ENCODE measurements at places on chromosomes 7 and 10.

DNA sequence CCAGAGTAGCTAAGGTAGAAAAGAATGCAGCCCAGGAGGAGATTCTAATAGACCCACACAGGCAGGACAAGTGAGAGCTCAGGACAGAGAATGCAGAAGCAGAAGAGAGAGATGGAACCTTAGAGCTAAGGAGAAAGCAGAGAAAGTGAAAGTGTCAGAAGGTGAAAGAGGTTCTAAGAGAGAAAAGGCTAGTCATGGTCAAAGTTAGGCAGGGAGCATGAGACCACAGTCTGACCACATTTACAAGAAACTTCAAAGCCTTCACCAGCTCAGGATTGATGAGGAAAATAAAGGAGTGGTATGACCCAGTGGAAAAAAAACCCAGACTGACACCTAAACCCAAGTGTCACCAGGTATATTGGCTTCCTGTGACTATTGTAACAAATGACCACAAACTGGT, 131.8 kb upstream of the WDR11 start:
- H3K27me3 ChIP-seq = no peaks in the 10 kb centered on the region
- DNase-seq = no peak
- H3K4me3 ChIP-seq = no peak overlapping the region
- no peaks in the 10 kb centered on the region for H3K4me1 ChIP-seq
- H3K27ac ChIP-seq = no peak overlapping the region

DNA sequence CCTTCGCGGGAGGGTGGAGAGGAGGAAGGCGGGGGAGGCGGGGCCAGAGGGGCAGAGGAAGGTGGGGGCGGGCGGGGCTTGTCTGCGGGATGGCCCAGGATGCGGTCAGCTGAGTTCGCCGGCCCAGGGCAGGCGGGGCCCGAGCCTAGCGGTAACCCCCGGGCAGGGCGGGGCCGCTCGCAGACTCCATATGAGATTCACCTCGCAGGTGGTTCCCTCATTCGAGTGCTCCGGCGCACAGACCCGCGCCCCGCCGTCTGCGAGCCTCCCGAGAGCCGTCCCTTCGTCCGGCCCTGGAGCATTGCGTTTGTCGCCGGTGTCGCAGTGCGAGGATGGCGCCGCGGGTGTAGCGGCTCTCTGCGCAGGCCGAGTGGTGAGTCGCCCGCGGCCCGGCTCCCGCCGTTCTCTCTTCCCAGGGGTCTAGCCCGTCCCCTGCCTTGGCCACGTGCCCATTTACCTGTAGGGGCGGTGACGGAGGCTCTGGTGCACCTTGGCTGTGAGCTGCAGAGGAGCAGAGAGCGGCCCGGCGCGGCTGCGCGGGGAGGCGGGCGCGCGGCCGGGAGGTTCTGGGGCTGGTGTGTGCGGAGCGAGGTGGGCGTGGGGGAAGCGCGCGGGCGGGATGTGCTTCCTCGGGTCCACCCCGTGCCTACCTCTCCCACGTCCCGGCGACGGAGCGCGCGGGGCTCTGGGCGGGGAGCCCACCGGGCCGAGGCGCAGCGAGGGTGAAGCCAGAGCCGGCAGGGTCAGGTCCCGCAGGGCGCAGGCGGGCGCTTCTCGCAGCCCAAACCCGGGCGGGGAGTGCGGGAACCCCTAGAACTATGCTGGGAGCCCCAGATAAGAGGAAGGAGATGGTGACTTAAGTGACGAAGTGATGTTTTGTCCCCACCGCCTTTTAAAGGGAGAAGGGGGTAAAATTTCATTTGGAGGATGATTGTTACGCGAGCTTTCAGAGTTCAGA, at the start of gene UPP1:
Gene UPP1 (plus strand): TSS at position 220 of the 958 bp plus-strand sequence. CDS start 5,519 bp downstream, outside the sequence.
- peak; percentile 94 for DNase-seq
- peaks cover 44% of the 10 kb centered on the region for H3K36me3 ChIP-seq
- H3K27me3 ChIP-seq = no peaks in the 10 kb centered on the region

GRCh38 chr7:91286432-91286831, 22.2 kb downstream of the FZD1 start:
- no peaks in the 10 kb centered on the region for H3K36me3 ChIP-seq
- H3K27me3 ChIP-seq = peaks cover 8% of the 10 kb centered on the region
- no peak for DNase-seq
- no peak overlapping the region for H3K27ac ChIP-seq

GRCh38 chr7:117951691-117952280, 78.5 kb upstream of the CTTNBP2 start:
- DNase-seq = no peak
- H3K4me1 ChIP-seq = no peaks in the 10 kb centered on the region
- H3K27me3 ChIP-seq = no peaks in the 10 kb centered on the region
- no peak overlapping the region for H3K4me3 ChIP-seq

DNA sequence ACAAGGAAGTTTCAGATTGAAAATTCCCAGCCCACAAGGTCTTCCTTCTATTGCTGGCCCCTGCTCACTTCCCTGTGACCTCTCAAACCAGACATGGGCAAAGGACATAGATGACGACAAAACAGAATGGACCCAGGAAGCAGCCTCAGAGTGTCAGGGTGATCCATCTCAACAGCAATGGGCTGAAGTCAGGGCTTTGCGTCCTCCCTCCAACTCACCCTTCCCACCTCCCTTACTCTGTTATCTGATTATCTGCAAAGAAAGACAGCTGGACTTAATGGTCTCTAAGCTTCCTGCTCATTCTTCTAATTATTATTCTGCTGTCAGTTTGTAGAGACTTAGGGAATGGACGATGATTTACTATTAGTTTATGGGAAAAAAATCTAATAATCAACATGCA, 115.9 kb downstream of the PIP4K2A start:
- H3K4me1 ChIP-seq = peaks cover 60% of the 10 kb centered on the region
- peaks cover 66% of the 10 kb centered on the region for H3K36me3 ChIP-seq
- no peaks in the 10 kb centered on the region for H3K27me3 ChIP-seq
- H3K27ac ChIP-seq = no peak overlapping the region
- no peak overlapping the region for H3K4me3 ChIP-seq

DNA sequence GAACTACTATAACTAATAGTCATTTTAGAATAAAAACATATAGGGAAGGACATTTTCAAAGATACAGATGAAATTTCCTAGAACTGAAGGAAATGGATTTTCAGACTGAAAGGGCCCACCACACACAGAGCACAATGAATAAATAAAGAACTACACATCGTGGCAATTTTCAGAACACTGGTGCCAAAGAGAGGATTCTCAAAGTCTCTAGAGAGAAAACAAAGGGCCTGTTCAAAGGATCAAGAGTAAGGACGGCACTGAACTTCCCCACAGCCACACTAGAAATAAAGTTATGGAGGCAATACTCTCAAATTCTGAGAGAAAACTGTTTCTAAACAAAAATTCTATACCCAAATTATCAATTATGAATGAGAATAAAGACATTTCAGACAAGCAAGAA, 21.9 kb downstream of the NAPEPLD start:
- H3K27ac ChIP-seq = no peak overlapping the region
- no peaks in the 10 kb centered on the region for H3K27me3 ChIP-seq
- peaks cover 9% of the 10 kb centered on the region for H3K36me3 ChIP-seq
- DNase-seq = no peak
- no peak overlapping the region for H3K4me3 ChIP-seq

GRCh38 chr10:3889961-3890522, 105.0 kb upstream of the KLF6 start:
- no peaks in the 10 kb centered on the region for H3K27me3 ChIP-seq
- H3K27ac ChIP-seq = no peak overlapping the region
- no peak for DNase-seq
- H3K4me3 ChIP-seq = no peak overlapping the region
- peaks cover 41% of the 10 kb centered on the region for H3K4me1 ChIP-seq
- H3K36me3 ChIP-seq = no peaks in the 10 kb centered on the region

- no peaks in the 10 kb centered on the region for H3K4me1 ChIP-seq
- H3K36me3 ChIP-seq = no peaks in the 10 kb centered on the region
- H3K4me3 ChIP-seq = no peak overlapping the region
- no peak overlapping the region for H3K27ac ChIP-seq
- H3K27me3 ChIP-seq = no peaks in the 10 kb centered on the region
These were observed 59.1 kb downstream of the CSTF2T start for GRCh38 chr10:51640120-51640819.

DNA sequence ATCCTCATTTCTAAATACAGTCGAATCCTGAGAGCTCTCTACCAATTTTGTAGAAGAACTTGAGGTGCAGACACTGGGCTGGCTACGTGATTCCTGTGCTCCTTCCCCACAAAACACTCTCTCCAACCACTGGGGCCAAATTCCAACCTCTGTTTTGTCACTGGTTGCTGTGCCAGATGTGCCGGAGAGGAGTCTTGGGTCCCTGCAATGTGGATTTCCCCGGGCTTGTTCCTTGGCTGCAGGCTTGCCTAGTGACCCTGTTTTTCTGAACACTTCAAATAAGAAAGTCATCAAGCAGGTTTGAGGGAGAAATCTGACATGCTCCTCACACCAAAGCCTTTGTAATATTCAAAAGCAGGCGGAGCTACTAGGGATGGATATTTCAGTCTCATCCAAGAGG, 44.4 kb upstream of the AGBL3 start:
- DNase-seq = no peak
- H3K27ac ChIP-seq = no peak overlapping the region
- H3K4me1 ChIP-seq = peaks cover 12% of the 10 kb centered on the region
- H3K36me3 ChIP-seq = no peaks in the 10 kb centered on the region
- no peaks in the 10 kb centered on the region for H3K27me3 ChIP-seq

DNA sequence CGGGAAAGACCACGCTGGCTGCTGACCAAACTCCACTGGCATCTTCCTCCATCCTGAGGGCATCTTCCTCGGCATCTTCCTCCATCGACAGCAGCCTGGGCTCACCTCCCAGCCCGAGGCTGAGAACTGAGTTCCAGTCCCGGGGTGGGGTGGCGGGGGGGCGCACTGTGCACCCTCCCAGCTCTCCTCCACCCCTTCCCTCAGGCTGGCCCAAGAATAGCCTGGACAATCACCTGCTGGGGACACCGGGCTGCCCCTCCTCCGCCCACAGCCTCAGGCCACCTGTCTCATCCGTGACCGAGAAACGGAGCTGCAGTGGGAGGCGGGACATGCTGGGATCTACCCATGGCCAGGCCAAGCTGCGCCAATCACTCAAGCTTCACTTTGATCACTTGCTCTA, 37.2 kb downstream of the DIP2C start:
- H3K27ac ChIP-seq = no peak overlapping the region
- H3K36me3 ChIP-seq = no peaks in the 10 kb centered on the region
- H3K4me1 ChIP-seq = no peaks in the 10 kb centered on the region
- no peaks in the 10 kb centered on the region for H3K27me3 ChIP-seq
- no peak for DNase-seq
- no peak overlapping the region for H3K4me3 ChIP-seq

DNA sequence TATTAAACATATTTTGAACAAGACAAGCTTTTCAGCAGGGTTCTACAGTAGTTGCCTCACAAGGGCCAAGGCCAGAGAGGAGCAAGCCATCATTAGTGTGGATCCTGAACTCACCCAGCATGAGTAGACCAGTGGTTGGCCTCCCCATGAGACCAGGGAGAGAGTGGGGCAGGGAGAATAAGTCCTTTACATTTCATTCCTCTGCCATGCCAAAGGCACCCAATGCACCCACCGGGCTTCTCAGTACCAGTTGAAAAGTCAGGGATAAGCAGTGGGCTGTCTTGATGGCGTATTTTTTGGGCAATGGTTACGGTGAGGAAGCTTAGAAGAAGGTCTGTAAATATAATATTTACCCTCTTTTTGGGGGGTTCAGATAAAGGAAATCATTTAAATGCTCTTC, 16.6 kb downstream of the CRTAC1 start:
- peaks cover 18% of the 10 kb centered on the region for H3K27me3 ChIP-seq
- no peak for DNase-seq
- H3K27ac ChIP-seq = no peak overlapping the region
- no peaks in the 10 kb centered on the region for H3K4me1 ChIP-seq
- H3K36me3 ChIP-seq = no peaks in the 10 kb centered on the region

DNA sequence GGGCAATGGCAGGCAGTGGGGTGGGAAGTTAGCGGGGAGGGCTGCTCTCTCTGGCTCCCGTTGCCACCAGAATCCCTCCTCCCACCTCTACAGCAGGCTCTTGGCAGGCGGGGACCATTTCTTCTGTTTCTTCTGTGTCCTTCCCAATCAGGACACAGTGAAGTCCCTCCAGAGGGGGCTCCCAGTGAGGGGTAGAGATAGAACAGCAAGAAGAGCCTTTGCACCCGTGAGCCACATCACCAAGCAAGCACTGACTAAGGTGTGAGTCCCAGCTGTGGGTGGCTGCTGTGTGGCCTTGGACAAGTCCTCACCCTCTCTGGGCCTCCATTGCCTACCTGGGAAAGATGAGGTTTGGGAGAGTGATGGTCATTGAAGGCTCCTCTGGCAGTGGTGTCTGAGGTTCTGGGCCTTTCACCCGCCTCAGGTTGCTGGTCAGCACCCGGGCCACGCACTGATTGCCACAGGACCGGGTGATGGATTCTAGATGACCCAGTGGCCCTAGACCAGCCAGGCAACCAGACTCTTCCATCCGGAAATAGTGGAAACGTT, 26.0 kb upstream of the PCBD1 start:
- H3K36me3 ChIP-seq = no peaks in the 10 kb centered on the region
- H3K4me3 ChIP-seq = no peak overlapping the region
- H3K27ac ChIP-seq = no peak overlapping the region
- H3K27me3 ChIP-seq = no peaks in the 10 kb centered on the region
- DNase-seq = no peak

GRCh38 chr7:25515633-25516275, 287.5 kb upstream of the NPVF start:
- DNase-seq = no peak
- peaks cover 16% of the 10 kb centered on the region for H3K4me1 ChIP-seq
- H3K4me3 ChIP-seq = no peak overlapping the region
- no peaks in the 10 kb centered on the region for H3K27me3 ChIP-seq

DNA sequence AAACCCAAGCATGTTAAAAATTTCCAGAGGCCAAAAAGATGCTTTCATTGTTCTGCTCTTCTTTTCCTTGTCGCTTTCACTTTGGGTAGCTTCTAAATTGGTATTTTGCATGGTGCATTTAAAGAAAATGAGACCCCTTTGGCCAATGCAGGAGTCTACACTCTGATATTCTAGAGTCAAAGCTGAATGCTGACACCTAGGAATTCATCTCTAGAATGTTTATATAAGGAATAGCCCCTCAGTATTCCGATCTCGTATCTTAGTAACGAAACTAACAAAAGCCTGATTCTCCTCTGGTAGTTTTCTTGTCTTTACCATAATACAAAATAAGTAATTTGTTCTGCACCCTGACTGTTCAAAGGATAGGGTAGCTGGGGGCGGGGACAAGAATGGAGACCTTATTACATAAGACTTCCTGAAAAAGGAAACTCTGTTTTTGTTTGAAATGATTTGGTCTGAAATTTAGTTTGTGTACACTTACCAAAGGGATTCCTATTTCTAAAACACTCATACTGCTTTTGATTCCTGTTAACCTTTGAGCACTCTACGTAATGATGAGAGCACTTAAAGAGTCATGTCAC, 17.1 kb downstream of the IKZF1 start:
- H3K36me3 ChIP-seq = peaks cover 88% of the 10 kb centered on the region
- peaks cover 90% of the 10 kb centered on the region for H3K4me1 ChIP-seq
- DNase-seq = peak; percentile 60
- H3K4me3 ChIP-seq = peak overlapping the region; percentile 56
- peak overlapping the region; percentile 79 for H3K27ac ChIP-seq

All from activated CD4-positive, alpha-beta T cell treated with anti-CD3 and anti-CD28 coated beads, Interleukin-2, amount 10 ng/mL, durations not matched to agents 7 days and 5 days (primary cell).